Urothelium cell line (cell line): ENCODE measurements at places on chromosomes 3 and 15.

- DNase-seq = no peak
Observed at GRCh38 chr3:10472877-10473440, 32.4 kb downstream of the ATP2B2 start.

GRCh38 chr3:60728006-60728405 lies 523.2 kb downstream of the FHIT start:
- DNase-seq = no peak

DNA sequence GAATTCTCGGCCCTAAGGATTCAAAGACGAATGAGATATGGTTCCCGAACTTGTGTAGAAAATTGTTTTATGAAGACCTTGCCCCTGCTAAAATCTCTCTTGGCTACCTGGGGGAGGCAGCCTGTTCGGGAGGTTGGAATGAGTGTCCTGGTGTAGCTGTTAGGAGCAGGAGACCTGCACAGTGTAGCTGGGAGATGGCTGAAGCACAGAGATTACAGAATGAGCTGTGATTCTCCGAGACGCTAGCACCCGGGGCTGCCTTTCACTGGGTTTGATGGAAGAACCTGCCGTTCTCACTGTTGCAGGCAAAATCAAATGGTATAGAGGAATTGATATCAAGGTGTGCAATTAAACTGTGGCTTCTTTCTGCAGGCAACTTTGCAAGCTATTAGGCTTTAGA lies 68.0 kb downstream of the TRAK1 start:
- no peak for DNase-seq

DNA sequence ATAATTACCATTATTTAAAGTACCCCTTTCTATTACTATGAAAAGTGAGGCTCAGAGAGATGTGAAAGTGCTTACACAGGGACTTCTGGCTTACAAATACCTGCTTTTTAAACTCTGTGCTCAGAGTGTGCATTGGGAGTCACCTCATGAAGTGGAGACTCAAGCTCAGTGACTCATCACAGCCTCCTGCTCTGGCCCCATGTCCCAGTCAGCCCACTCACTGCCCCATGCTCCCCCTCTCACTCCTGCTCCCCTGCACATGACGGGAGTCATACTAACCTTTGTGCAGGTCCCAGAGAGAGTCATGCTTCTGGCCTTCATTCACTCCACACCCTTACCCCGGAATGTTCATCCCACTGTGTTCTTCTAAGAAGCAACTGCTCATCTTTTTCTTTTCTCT lies 20.2 kb downstream of the CCR1 start:
- DNase-seq = peak; percentile 32

- DNase-seq = peak; percentile 39
Observed at GRCh38 chr3:94004301-94004910, 24.0 kb downstream of the STX19 start.

GRCh38 chr3:69354948-69355347 lies 30.9 kb downstream of the FRMD4B start:
- no peak for DNase-seq

DNA sequence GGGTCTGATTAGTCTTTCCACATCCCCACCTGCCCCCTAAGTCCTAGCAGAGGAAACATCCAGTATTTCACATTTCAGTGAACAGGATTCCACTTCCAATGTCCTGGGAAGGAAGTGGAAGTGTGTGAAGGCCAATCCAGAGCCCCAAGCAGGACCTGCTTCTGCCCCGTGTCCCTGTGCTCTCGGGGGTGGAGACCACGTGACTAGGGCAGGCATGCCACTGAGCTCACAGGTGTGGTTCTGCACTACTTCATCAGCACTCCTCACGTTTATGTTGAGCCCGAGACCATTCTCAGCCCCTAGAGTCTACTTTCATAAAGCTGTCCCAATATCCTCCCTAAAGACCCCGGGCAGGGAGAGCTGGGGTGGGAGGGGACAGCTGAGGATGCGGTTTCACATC lies 84.3 kb downstream of the RAB11A start:
- no peak for DNase-seq

DNA sequence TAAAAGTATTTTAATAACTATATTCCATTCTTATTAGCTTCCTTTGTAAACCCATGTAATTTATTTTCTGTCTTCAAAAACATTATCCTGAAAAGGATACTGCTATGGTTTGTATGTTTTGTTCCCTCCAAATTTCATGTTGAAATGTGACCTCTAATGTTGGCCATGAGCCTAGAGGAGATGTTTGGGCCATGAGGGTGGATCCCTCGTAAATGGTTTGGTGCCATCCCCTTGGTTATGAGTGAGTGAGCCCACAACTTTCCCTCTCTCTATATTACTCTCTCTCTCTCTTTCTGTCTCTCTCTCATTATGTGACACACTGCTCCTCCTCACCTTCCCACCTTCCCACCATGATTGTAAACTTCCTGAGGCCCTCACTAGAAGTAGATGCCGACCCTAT lies 357.7 kb downstream of the MFSD1 start:
- no peak for DNase-seq

DNA sequence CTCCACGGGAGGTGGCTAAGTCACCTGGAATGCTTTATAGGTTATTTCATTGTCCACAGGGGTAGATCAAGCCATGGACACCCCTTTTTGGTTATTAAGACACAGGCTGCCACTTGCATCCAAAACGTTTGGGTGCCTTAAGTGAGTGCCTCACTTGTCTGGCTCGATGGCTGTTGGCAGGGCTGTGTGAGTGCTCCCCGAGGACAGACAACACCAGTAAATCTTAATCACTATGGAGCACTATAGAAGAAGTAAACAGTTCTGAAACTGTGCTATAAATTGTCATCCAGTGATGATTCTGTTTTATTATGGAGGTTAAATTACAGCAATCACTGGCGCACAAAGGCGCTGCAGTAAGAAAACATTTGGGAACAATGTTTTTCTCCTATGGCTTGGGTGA lies 215.5 kb downstream of the CACNA2D3 start:
- DNase-seq = no peak

GRCh38 chr3:22620498-22620897 lies 582.6 kb upstream of the UBE2E2 start:
- peak; percentile 23 for DNase-seq

DNA sequence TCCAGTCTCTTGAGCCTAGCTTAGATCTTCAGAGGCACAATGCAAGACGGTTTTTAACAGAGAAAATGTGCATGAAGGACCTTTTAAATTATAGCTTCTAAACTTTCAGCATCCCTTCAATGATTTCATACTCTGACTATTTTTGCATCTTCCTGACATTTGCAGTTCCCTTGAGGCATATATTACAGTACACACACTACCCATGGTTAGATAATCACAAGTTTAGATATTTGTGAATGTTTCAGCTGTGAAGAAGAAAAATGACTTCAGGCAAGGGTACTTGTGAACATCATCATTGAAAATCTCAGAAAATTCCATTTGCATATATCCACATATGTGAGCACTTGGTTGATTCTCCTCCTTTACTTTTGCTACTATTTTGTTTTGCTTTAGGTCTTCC lies 341.5 kb downstream of the ROBO2 start:
- no peak for DNase-seq

GRCh38 chr3:192727032-192727847 lies at the start of gene FGF12:
Gene FGF12, minus strand, starts transcription at chr3:192727541.
- DNase-seq = peak; percentile 95

DNA sequence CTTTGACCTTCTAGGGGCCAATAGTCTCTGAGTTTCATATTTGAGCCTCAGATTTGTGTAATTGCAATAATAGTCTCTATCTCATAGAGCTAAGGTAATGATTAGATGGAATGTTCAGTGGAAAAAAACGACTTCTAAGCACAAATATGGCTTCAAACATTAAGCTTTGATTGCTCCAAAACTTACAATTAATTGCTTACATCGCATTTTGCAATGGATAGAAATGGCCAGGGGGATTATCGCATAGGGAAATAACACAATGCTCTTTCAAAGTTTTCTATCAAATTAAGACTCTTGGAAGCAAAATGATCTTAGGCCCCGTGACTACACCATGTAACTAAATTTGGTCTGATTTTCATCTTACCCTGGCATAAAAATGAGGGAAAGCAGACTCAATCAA lies 888.6 kb downstream of the AGBL1 start:
- no peak for DNase-seq

DNA sequence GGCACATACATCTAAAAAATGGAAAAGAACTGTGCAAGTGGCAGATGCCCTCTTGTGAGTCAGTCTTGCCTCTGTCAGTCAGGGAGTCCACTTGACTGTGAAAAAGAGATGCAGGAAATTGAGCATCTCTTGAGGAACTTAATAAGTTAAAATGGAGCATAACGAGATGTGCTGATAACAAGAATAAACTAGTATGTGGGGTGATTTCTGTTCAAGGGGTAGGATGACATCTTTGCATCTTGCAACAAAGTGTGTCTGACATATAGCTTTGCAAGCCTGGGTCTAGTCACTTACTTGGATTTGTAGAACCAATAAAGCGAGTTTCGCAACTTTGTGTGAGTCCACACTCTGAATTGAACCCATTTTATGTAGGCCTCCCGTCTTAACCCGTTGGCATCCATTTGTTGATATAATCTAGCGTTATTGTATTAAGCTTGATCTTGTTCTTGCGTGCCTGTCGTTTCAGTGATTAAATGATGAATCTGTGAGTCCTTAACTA lies 2.2 kb downstream of the USP3 start:
- DNase-seq = no peak

GRCh38 chr15:101097111-101097510 lies 154.7 kb downstream of the CHSY1 start:
- DNase-seq = no peak

DNA sequence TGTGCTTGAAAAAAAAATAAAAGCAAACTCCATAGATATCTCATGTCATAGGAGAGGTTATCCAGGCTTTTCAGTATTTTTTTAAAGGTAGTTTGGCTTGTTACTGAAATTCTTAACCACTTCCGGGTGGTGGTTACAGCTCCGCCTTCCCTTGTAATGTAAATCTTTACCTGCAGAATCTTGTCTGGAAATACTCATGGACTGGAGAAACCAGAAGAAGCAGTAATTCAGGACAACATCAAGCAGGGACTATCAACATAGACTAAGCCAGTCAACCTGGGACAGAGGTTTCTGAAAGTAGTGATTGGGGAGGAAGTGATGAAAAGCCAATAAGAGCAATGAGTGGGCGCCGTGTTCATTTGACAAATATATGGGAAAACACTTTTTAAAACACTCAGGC lies 78.9 kb upstream of the SKOR1 start:
- DNase-seq = no peak

DNA sequence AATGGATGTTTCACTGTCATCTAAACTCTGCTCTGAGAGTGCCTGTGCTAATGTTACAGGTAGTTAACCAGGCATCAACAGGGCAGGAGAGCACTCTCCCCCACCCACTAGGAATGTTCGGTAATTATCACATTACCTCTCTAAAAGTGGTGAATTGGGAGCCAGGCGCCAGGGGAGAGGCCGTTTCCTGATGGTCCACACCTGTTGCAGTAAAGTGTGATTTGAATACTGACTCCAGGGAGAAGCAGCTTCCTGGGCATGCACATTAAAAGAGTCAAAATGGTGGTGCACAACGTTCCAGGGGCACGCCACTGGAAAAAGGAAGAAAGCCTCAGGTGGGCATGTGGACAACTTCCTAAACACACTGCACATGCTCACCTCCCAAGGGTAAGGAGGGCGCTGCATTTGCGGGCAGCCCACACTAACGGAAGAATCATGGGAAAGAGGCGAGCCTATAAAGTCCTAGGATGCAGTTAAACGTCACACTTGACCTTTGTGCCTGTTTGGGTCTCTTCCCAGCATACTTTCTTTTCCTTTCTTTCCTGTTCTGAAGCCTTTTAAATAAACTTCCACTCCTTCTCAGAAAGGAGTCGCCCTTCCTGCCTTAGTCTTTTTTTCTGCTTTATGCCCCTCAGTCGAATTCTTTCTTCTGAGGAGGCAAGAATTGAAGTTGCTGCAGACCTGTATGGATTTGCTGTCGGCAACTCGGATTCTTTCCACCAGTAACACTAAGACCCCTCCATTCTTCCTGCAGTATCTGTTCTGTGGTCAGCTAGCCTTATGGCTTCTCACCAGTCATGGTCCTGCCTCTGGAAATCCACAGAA lies 28.9 kb upstream of the GPD1L start:
- no peak for DNase-seq

- no peak for DNase-seq
Observed at GRCh38 chr15:56948764-56949101, 30.3 kb downstream of the TCF12 start.

DNA sequence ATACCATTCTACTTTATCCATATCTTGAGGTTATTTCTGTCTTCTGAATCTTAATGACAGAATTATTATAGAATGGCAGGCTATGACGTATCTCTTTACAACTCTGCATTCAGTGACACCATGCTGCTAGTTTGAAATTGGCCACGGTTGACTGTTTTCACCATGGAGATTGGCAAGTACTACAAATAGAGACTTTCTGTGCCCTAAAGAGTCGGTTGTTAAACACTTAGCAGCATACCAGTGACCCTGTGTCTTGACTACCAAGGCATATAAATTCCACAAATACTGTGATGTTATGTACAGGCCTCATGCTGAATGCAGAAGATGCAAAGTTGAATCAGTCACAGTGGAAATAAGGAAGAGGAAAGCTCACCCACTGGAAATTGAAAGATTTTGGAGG lies 67.0 kb upstream of the CADPS start:
- no peak for DNase-seq

GRCh38 chr3:120688121-120688520 lies 6.1 kb upstream of the HGD start:
- no peak for DNase-seq

DNA sequence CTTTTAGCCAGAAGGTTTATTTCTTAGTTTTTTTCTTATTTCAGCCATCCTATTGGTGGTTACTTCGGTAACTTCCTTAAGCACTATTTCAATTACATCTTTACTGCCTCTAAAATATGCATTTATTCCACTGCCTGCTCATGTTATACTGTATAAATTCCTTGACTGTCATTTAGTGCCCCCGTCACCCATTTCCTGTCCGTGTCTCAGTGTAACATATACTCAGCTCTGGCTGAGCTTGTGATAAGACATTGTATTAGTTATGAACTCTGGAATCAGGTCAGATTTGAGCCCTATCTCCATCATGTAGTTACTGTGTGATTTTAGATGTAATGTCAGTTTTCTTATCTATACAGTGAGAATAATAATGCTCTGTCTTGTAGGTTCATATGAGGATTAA lies 24.2 kb downstream of the PIAS1 start:
- no peak for DNase-seq

DNA sequence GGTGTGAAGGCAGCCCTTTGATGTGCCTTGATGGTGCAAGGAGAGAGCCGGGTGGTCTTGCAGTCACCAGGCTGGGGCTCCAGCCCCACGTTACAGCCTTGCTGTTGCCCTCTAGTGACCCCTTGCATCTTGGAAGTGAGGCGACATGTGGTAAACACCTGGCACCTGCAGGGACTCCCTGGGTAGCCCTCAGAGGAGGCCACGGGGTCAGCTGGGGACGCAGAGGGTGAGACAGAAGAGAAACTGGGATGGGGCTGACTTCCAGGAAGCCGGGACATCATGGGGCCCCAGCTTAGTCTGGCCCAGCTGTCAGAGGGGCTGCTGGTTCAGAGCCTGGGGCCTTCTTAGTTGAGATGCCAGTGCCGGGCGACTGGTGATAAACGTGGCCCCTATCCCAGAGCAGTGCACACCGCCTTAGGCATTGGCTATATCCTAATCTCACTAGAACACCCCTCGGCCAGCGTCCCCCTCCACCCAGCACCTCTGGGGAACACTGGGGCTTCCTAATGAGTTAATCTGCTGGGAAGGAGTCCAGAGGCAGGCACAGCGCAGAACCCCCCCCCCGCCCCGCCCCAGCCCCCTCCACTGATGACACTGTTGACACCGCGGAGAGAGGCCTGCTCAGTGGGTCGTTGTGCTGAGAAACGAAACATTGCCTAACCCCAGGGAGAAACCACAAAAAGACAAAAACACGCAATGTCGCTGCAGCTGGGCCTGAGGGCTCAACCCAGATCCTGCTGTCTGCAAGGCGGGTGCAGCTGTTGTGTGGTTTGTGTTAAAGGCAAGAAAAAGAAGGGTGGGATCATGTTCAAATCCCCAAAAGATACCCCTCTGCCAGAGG lies 60.5 kb upstream of the KLF13 start:
- DNase-seq = no peak
